Stimulated activated CD8-positive, alpha-beta memory T cell treated with anti-CD3 and anti-CD28 coated beads, Interleukin-7, amount 100 ng/mL, for 1 hour (primary cell): ENCODE measurements at places on chromosomes 4 and X.

GRCh38 chr4:107519053-107519452 is 201.0 kb downstream of the PAPSS1 start:
- DNase-seq, result no peak

- DNase-seq, result no peak
Measured at GRCh38 chr4:91904556-91904955, 399.2 kb upstream of the GRID2 start.

DNA sequence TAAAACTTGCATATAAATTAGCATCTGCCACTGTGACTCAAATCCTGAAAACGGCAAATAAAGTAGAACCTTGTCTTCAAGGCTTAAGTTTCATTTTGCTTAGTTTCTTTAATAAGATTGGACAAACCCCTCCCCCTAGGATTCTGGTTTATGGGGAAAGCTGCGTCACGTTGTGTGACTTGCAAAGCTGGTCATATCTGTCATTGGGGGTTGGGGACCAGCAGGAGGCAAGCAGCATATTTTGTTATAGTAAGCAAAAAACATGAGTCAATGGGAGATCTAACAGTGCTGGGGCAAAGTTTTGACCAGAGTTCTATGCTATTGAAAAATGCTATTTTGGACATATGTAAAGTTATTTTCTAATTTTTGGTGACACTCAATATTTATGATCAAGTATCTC is 407.3 kb downstream of the PCDH18 start:
- DNase-seq, result no peak

GRCh38 chrX:119375561-119375960 is 23.6 kb upstream of the SLC25A43 start:
- no peak for DNase-seq
